A549 treated with CORT108297 at 1 μM for 4 hours (cell line): ENCODE measurements at places on chromosomes 16 and 17. TPM values are rescaled to one million over a fixed set of nuclear protein-coding genes. Genes with fewer than 3 reads are reported as not detected.

Gene KCNH6
- total RNA-seq: not detected in 5 replicates

Gene OTOP2
- 0.05 to 0.08 TPM (median 0.05 TPM) in 4 of 5 replicates, not detected in the other for total RNA-seq

Gene PKD1
- total RNA-seq: 36.3 to 64.1 TPM (median 59.9 TPM) in 5 replicates

Gene BRIP1
- 3.1 to 4.8 TPM (median 4.3 TPM) in 5 replicates for total RNA-seq

Gene AMDHD2
- total RNA-seq: 16.1 to 31.7 TPM (median 29.1 TPM) in 5 replicates

Gene WBP2
- 90.8 to 108 TPM (median 95.9 TPM) in 5 replicates for total RNA-seq

Gene TMIGD1
- total RNA-seq: not detected in 5 replicates

Gene ACSM5
- total RNA-seq: 0.03 TPM in 1 of 5 replicates, not detected in the others

Gene KRT34
- total RNA-seq: 0.12 to 0.50 TPM (median 0.32 TPM) in 5 replicates

Gene NLRC3
- total RNA-seq: 0.01 to 0.05 TPM (median 0.02 TPM) in 4 of 5 replicates, not detected in the other

Gene HOXB13
- total RNA-seq: 2.1 to 2.6 TPM (median 2.4 TPM) in 5 replicates

Gene MEIOB
- total RNA-seq: 1.7 to 2.3 TPM (median 1.9 TPM) in 5 replicates

Gene SEPTIN12
- 0.16 TPM in 1 of 5 replicates, not detected in the others for total RNA-seq

Gene CLEC3A
- not detected in 5 replicates for total RNA-seq

Gene CD68
- total RNA-seq: 30.8 to 38.1 TPM (median 35.8 TPM) in 5 replicates

Gene MYL4
- 0.18 to 0.23 TPM in 2 of 5 replicates, not detected in the others for total RNA-seq

Gene KCNAB3
- 1.7 to 3.1 TPM (median 2.6 TPM) in 5 replicates for total RNA-seq

Gene CHST6
- total RNA-seq: 0.10 to 0.15 TPM (median 0.13 TPM) in 5 replicates

Gene SPATA32
- total RNA-seq: 0.14 to 0.22 TPM (median 0.18 TPM) in 5 replicates

Gene CASKIN2
- total RNA-seq: 6.9 to 12.3 TPM (median 11.1 TPM) in 5 replicates

Gene TBC1D3D
- total RNA-seq: 0.05 to 0.16 TPM (median 0.10 TPM) in 4 of 5 replicates, not detected in the other

Gene P2RX1
- total RNA-seq: 0.05 to 0.07 TPM in 2 of 5 replicates, not detected in the others

Gene MTMR4
- 6.0 to 10.4 TPM (median 9.1 TPM) in 5 replicates for total RNA-seq

Gene NPIPB13
- 2.0 to 2.8 TPM (median 2.2 TPM) in 5 replicates for total RNA-seq

Gene RASD1
- 0.80 to 1.3 TPM (median 1.0 TPM) in 5 replicates for total RNA-seq

Gene EVPLL
- total RNA-seq: not detected in 5 replicates

Gene CCDC57
- 17.5 to 27.8 TPM (median 25.5 TPM) in 5 replicates for total RNA-seq

Gene ACADVL
- 308 to 483 TPM (median 455 TPM) in 5 replicates for total RNA-seq

Gene C17orf78
- not detected in 5 replicates for total RNA-seq
